ENCODE measurements at places on chromosomes 1 and 21.

- DNase-seq: no peak
Measured at GRCh38 chr1:38125837-38126520, 79.4 kb upstream of the POU3F1 start.

- DNase-seq: no peak
Measured at GRCh38 chr1:236089046-236089773, 24.3 kb upstream of the NID1 start.

DNA sequence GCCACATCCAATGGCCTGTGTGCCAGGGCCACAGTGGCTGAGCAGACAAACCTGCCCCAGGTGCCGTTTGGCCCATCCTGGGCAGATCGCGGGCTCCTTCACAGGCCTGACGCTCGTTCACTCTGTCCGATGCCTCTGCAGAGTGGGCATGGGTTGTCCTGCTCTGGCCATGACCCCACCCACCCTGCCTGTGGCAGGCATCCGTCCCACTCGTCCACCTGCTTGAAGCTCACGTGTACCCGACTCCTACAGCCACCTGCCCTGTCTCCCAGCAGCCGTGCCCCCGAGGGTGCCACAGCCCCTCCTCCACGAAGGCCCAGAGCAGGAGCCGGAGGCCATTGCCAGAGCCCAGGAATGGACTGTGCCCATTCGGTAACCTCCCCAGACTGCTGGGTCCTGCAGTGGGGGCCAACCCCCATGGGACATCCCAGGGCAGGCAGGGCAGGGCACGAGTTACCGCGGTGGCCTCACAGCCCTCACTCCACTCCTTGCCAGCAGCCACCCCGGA, 41.9 kb downstream of the TRIM11 start:
- no peak for DNase-seq

DNA sequence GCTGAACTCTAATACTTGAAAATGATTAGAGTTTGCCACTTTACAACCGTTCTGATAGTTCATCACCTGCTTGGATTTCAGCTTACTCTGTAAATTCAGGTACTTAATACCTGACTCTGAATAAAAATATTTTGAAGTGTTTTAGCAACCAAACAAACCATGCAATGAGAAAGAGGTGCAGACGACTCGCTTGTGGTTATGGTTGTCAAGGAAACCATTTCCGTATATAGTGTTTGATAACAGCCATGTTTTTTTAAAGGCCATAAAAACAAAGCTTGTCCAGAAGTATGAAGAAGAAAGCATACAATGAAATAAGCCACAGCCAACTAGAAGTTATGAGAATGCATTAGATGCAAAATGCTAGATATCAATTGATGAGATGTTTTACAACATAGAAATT, 167.2 kb upstream of the HMCN1 start:
- DNase-seq: no peak

DNA sequence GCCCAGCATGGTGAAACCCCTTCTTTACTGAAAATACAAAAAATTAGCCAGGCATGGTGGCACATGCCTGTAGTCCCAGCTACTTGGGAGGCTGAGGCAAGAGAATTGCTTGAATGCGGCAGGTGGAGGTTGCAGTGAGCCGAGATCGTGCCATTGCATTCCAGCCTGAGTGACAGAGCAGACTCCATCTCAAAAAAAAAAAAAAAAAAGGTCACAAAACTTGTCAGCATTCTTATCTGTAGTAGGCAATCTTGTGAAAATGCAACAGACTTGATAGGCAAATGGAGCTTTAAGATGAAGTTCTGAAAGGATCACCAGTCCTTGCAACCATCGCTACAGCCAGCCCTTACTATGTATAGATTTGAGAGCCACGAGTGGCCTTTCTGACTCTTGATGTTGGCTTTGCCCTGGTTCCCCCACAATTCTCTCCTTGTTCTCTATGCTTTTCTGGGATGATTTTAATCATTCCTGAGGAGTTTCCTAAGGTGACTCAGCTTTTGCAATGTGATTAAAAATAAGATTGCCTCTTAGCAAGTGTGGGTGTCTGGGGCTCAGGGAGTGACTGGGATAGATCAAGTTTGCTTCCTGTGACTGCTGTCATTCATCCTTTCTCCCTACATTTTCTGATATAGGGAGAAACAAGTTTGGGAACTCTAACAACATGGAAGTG, 7.1 kb upstream of the MAP1LC3C start:
- DNase-seq: no peak

Measured in NCI-H82 (cell line).